Lung (tissue), 17 donors: ENCODE measurements at places on chromosomes 11 and 22. TPM values are rescaled to one million over a fixed set of nuclear protein-coding genes. Genes with fewer than 3 reads are reported as not detected.

Gene CNTF
- 1.3 TPM for total RNA-seq

DNA sequence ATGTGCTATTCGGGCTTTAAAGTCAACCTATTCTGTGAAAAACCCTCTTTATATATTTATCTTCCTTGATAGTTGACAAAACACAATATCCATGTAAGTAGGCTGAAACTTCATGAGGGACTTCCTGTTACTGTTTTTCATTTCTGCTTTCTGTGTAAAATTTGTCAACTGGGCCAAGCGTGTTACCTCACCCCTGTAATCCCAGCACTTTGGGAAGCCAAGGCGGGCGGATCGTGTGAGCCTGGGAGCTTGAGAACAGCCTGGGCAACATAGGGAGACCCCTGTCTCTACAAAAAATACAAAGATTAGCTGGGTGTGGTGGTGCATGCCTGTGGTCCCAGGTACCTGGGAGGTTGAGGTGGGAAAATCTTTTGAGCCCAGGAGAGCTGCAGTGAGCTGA is 66.5 kb upstream of the SLC25A18 start:
- peaks cover 3% of the 10 kb centered on the region for H3K4me1 ChIP-seq
- peaks cover 5% of the 10 kb centered on the region for H3K36me3 ChIP-seq
- H3K27me3 ChIP-seq: no peaks in the 10 kb centered on the region

DNA sequence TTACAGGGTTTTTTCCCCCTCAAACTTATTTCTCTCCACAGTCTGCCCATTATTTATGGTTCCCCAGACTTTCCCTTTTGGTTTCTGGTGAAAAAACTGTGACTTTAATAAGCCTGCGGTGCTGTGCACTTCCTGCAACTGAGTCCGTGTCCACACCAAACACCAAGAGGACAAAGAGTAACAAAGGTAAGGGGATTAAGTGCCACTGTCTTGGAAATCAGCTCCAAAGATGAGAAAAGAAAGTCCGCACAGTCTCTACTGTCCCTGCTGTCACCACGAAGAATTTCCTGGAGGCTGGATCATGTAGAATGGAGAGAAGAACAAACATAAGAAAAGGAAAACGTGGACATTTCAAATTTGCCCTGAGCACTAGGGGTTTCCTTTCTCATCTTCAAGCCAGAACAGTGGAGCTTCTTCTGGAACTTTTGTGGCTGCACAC is 17.9 kb upstream of the PRAME start:
- no peak overlapping the region for H3K4me3 ChIP-seq
- H3K27me3 ChIP-seq: no peaks in the 10 kb centered on the region
- no peaks in the 10 kb centered on the region for H3K4me1 ChIP-seq
- no peaks in the 10 kb centered on the region for H3K36me3 ChIP-seq
- no peak for DNase-seq

- H3K27ac ChIP-seq: no peak overlapping the region
- no peaks in the 10 kb centered on the region for H3K4me1 ChIP-seq
- no peak for DNase-seq
- peaks cover 7% of the 10 kb centered on the region for H3K27me3 ChIP-seq
Measured at GRCh38 chr22:30511109-30511508, 5.6 kb upstream of the SEC14L4 start.

Gene TSPAN18
- 40.7 TPM for total RNA-seq

GRCh38 chr11:70064008-70064725 is 13.9 kb upstream of the ANO1 start:
- H3K4me3 ChIP-seq: no peak overlapping the region
- no peaks in the 10 kb centered on the region for H3K27me3 ChIP-seq

GRCh38 chr11:825366-826226 is 2.1 kb upstream of the CRACR2B start:
- H3K36me3 ChIP-seq: peaks cover 2% of the 10 kb centered on the region
- H3K27me3 ChIP-seq: peaks cover 13% of the 10 kb centered on the region
- no peak overlapping the region for H3K27ac ChIP-seq
- no peak for DNase-seq
- H3K4me3 ChIP-seq: no peak overlapping the region
- H3K4me1 ChIP-seq: peaks cover 34% of the 10 kb centered on the region

- H3K4me3 ChIP-seq: no peak overlapping the region
- H3K27me3 ChIP-seq: no peaks in the 10 kb centered on the region
- H3K36me3 ChIP-seq: peaks cover 7% of the 10 kb centered on the region
Measured at GRCh38 chr11:63551091-63551888, 11.9 kb downstream of the PLAAT2 start.

GRCh38 chr11:107272561-107272960 is 185.1 kb downstream of the CWF19L2 start:
- H3K36me3 ChIP-seq: no peaks in the 10 kb centered on the region
- H3K4me1 ChIP-seq: no peaks in the 10 kb centered on the region
- no peaks in the 10 kb centered on the region for H3K27me3 ChIP-seq
- no peak for DNase-seq
- no peak overlapping the region for H3K4me3 ChIP-seq
- no peak overlapping the region for H3K27ac ChIP-seq

DNA sequence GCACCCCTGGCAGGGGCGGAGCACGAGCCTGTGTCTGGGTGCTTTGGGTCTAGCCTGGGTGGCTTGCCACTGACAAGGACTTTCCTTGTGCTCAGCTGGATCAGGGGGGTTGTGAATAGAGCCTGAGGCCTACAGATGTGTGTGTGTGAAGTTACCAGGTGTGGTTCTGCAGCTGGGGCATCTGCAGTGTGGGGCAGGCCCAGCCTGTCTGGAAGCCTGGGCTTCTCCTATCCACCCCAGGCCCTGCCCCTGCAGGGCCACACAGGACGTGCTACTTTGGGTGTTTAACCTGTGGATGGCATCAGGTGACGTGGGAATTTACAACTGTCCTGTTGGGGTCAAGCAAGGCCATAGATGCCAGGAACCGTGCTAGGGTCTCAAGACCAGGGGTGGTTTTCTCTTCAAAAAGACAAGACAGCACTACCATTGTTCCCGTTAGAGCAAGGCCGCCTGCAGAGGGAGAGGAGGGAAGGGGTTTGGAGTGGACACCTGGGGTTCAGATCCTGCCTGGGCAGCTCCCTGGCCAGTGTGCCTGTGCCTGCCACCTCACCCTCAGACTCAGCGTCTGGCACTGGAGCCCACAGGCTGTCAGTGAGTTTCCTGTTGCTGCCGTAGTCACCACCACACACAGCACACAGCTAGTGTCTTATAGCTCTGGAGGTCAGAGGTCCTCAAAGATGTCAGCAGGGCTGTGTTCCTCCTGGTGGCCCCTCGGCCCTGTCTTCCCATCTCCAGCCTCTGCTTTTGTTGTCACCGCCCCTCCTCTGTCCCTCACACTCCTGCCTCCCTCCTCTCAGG is 31.6 kb downstream of the CTTN start:
- H3K4me3 ChIP-seq: no peak overlapping the region
- no peak for DNase-seq
- no peaks in the 10 kb centered on the region for H3K4me1 ChIP-seq
- no peaks in the 10 kb centered on the region for H3K27me3 ChIP-seq

Gene OR52M1
- total RNA-seq: not detected

- H3K27ac ChIP-seq: peak overlapping the region; percentile 32
- H3K36me3 ChIP-seq: no peaks in the 10 kb centered on the region
- H3K4me1 ChIP-seq: no peaks in the 10 kb centered on the region
- no peak for DNase-seq
- no peaks in the 10 kb centered on the region for H3K27me3 ChIP-seq
Measured at GRCh38 chr11:117980280-117980679, 5.9 kb upstream of the IL10RA start.

DNA sequence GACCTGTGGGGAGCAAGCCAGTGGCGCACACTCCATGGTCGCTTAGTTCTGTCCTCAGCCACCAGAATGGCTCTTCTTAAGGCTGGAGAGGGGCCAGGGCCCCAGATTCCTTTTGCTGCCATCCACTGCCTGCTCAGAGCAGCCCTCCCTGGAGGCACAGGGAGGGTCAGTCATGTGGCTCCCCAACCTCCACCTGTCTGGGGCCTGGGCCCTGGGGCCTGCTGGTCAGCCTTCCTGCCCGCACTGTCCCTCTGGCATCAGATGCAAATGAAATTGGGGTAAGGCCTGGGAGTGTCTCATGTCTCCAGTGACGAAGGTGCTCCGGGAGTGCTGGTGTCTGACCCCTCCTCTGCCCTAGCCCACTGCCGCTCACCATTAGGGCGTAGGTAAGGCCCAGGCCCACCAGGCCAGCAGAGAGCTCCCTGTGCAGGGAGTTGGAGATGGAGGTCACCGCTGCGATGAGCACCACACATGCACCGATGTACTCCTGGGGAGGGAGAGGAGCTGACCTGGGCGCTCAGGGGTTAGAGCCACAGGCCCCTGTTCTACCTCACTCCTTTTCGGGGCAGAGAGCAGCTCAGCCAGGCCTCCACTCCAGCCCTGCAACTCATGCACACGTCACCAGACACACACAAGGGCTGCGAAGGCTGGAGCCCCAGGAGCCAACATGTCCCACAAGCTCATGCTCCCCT is 9.0 kb upstream of the KCNJ11 start:
- H3K4me1 ChIP-seq: no peaks in the 10 kb centered on the region
- no peak overlapping the region for H3K4me3 ChIP-seq
- no peak for DNase-seq

- H3K27ac ChIP-seq: peak overlapping the region; percentile 89
- no peaks in the 10 kb centered on the region for H3K36me3 ChIP-seq
- no peaks in the 10 kb centered on the region for H3K27me3 ChIP-seq
Measured at GRCh38 chr11:102112509-102112821, 2.2 kb downstream of the YAP1 start.

Gene LDHAL6A
- total RNA-seq: not detected

Gene OOSP4A
- total RNA-seq: not detected

Gene NCR3LG1
- total RNA-seq: 1.3 TPM

DNA sequence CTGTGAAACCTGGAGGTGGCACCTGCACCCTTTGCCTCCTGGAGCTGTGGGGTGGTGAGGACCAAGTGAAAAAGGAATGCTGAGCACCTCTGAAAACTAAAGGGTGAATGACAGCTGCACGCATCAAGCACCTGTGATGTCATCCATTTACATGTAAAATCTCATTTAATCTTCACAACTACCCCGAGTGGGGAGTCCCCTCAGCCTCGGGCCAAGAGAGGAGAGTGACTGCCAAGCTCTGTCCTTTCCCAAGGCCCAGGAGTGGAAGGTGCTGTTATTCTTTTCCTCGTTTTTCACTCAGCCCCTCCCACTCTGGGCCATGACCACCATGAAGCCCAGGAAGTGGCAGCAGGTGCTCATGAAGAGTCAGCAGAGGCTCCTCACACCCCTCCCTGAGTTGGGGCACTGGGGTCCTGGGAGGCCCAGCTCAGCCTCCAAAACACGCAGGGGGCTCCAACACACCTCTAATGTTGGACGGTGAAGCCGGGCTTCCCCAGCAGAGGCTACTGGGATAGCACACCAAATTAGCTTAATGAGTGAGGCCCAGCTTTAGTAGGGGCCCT is 35.7 kb downstream of the NECTIN1 start:
- H3K36me3 ChIP-seq: no peaks in the 10 kb centered on the region
- H3K27me3 ChIP-seq: no peaks in the 10 kb centered on the region
- H3K4me3 ChIP-seq: no peak overlapping the region
- H3K27ac ChIP-seq: no peak overlapping the region
- no peaks in the 10 kb centered on the region for H3K4me1 ChIP-seq

Gene MB
- 1.5 TPM for total RNA-seq

Gene SCT
- total RNA-seq: not detected

DNA sequence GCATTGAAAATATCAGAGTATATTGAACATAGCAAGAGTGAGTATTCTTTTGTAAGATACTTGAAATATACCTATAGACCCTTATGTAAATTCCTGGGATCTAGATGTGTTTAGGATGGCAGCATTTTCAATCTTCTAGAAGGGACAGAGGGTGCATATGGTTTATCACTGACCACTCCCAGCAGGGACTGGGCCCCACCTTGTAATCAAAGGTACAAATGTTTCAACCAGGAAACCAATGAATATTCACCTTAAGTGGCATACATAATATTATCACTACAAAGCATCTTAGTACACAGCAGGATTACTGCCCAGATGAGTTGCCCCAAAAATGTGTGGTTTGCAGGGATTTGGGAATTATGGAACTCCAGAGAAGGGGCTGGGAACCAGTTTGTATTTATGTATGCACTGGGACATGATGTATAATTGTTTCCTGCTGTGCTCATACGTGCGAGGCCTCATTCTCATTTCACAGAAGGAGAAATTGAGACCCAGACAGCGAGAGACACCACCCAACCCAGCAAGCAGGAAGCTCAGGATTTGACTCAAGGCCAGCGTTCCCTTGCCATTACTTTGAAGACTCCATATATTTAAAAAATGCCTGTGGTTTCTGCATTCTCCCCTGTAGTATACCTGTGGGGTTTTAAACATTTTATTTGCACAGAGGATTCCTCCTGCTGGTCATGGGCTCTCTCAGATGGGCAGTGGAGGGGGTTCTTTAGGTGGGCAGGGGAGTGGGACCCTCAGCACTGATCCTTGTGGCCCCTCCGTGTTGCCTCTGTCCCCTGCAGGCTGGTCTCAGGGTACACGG is 5.2 kb downstream of the APOL4 start:
- no peaks in the 10 kb centered on the region for H3K27me3 ChIP-seq
- H3K27ac ChIP-seq: peak overlapping the region; percentile 1
- H3K4me1 ChIP-seq: peaks cover 15% of the 10 kb centered on the region
- H3K36me3 ChIP-seq: no peaks in the 10 kb centered on the region
